ENCODE measurements at places on chromosomes 13 and 19. TPM values are rescaled to one million over a fixed set of nuclear protein-coding genes. Genes with fewer than 3 reads are reported as not detected.

Gene ZIC2
- not detected for total RNA-seq

Gene TMEM38A
- total RNA-seq, result 6.0 TPM

Gene ZNF155
- 9.8 TPM for total RNA-seq

Gene ATXN8OS
- total RNA-seq, result not detected

Gene OR10H1
- not detected for total RNA-seq

Gene BRSK1
- 0.38 TPM for total RNA-seq

Gene ZNF100
- 5.1 TPM for total RNA-seq

Gene TIMM50
- 31.9 TPM for total RNA-seq

Gene THSD8
- total RNA-seq, result not detected

Gene LGALS7
- not detected for total RNA-seq

Gene MED26
- 8.7 TPM for total RNA-seq

Gene CTU1
- total RNA-seq, result 5.5 TPM

Gene ZNF729
- total RNA-seq, result not detected

Gene APOC4
- total RNA-seq, result not detected

Gene ADGRE3
- total RNA-seq, result not detected

Gene SYT3
- total RNA-seq, result not detected

Gene CGB8
- total RNA-seq, result not detected

Gene OR7D2
- not detected for total RNA-seq

Gene KLF2
- 70.6 TPM for total RNA-seq

Gene FCER2
- 0.49 TPM for total RNA-seq

Gene ZNF296
- total RNA-seq, result 0.51 TPM

Gene INAFM1
- 6.4 TPM for total RNA-seq

Gene COL4A1
- 1,454 TPM for total RNA-seq

Gene ARHGAP35
- 45.6 TPM for total RNA-seq

Gene C19orf44
- total RNA-seq, result 9.5 TPM

Gene METTL21C
- not detected for total RNA-seq

Gene CEACAM7
- total RNA-seq, result 1.3 TPM

Gene WDR88
- not detected for total RNA-seq

Measured in subcutaneous adipose tissue (tissue), 4 donors.